ENCODE measurements at places on chromosomes 4 and X.

- DNase-seq, result no peak
Observed at GRCh38 chr4:115664285-115664684, 550.9 kb upstream of the NDST4 start.

GRCh38 chr4:2762048-2762447 lies 5.9 kb upstream of the TNIP2 start:
- no peak for DNase-seq

GRCh38 chrX:619812-620531 lies 10.6 kb upstream of the SHOX start:
- no peak for DNase-seq

GRCh38 chrX:154357205-154357604 lies 17.2 kb downstream of the FLNA start:
- no peak for DNase-seq

- no peak for DNase-seq
Observed at GRCh38 chr4:6694177-6694901, 661 bp downstream of the S100P start.

DNA sequence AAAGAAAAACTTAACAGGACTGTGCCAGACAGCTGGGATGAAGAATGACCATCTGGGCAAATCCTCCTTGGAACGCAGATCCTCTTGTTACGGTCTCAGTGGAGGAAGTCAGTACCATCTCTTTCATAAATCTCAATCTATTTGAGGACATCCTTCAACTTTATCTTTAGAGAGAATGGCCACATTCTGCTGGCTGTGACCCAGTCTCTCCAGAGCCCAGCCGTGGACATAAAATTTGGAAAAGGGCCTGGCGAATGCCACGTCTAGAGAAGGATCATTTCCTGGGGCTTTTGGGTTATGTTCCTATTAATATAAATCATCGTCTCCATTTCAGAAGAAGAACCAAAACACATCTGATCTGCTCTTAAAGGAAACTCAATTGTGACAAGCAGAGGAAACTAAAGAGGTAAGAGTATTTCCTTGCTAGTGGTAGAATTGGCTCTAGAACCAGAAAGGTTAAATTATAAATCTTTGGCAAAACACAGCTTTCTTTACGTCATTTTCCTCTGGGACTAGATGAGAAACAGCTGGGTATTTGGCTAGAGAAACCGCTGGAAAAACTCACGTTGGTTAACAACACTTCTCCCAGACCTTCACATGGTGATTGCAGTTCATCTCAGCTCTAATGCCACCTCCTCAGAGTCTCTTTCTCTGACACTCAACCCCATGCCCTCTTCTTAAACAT lies 164.7 kb downstream of the CHIC2 start:
- no peak for DNase-seq

GRCh38 chrX:22163326-22163725 lies 109.4 kb upstream of the CBLL2 start:
- no peak for DNase-seq

All from ascending aorta (tissue), 2 donors.